ENCODE measurements at places on chromosomes 12 and 14. TPM values are rescaled to one million over a fixed set of nuclear protein-coding genes. Genes with fewer than 3 reads are reported as not detected.

DNA sequence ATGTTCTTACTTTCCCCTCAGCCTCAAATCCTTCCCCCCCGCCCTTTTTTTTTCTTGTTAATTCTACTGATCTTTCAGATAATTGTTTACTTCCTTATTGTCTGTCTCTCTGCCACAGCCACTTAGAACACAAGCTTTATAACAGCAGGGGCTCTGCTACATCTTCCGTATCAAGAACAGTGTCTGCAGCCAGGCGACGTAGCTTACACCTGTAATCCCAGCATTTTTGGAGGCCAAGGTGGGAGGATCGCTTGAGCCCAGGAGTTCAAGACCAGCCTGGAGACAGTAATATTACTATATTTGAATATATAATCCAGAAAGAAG, 5.4 kb downstream of the SOS2 start:
- no peak for DNase-seq

DNA sequence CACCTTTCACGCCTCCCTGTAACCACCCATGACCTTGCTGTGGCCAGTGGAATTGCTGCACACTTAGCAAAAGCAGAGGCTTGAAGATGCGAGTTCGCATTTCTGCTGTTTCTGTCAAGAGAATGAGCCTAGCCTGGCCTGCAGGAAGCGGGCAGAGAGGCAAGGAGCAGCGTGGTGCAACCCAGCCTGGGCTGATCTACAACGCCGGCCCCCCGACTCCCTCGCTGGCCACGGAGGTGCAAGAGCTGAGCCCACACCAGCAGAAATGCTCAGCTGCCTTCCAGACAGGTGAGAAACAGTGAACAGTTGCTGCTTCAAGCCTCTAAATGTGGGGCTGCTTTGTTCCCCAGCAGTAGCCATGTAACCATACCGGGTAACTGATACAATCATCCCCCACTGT, 116.4 kb downstream of the NCOR2 start:
- DNase-seq: no peak

DNA sequence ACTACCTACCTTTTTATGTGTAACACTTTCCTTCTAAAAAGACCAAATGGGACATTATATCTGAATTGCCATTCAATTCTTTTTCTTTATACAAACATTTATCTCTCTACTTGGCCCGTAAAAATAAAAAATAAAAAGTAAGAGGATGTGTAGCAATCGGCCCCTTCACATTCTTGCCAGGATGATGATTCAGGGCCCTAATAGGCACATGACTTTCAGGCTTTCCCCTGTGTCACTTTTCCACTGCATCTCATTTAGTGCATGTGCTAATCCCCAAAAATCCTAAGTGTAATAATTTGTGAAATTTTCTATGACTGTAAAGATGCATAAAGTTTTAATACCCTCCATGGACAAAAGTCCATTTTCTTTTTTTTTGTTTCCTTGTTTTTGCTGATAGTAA, 23.0 kb upstream of the ATP2B1 start:
- no peak for DNase-seq

- DNase-seq: peak; percentile 63
Measured at GRCh38 chr14:64574371-64575107, 24.8 kb downstream of the PPP1R36 start.

- DNase-seq: peak; percentile 84
Measured at GRCh38 chr12:45268672-45269411, 52.9 kb downstream of the ANO6 start.

The LHX5 gene
- not detected for polyA plus RNA-seq

The SHMT2 gene
- polyA plus RNA-seq: 50.2 TPM

The ADAM21 gene
- polyA plus RNA-seq: 0.12 TPM

The APOF gene
- not detected for polyA plus RNA-seq

The MIP gene
- not detected for polyA plus RNA-seq

The DYNC1H1 gene
- 283 TPM for polyA plus RNA-seq

The ZFYVE1 gene
- 15.0 TPM for polyA plus RNA-seq

Measured in muscle of back (tissue), 13 donors.